Ureter (tissue), 1 donor: ENCODE measurements at places on chromosomes 5 and 9.

- no peak for DNase-seq
These were observed 16.2 kb downstream of the RAD1 start for GRCh38 chr5:34899066-34899465.

DNA sequence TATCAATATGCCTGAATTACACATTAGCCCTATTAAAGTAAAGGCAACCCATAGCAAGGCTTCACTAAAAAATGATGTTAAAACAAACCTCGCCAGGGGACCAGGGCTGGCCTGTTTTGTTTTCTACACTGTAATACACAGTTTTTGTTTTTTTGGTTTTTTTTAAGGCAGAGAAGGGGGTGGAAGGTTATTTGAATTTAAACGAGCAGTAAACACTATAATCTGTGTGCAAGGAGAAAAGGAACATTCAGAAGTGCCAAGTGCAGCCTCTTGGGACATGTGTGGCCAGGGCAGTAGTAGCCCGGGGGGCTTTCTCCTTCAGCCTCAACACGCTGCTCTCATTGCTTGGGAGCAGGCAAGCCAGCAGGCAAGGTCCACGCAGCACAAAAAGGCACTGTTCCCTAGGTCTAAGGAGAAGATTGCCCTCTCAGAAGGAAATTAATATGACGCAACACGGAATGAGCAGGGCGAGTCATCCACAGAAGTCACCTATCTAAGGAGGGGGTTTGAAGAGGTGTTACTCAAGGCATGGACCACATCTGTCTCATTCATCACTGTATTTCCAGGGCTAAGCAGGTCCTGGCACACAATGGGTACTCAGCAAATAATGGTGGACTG lies 16.2 kb downstream of the SIL1 start:
- no peak for DNase-seq

- no peak for DNase-seq
These were observed 517 bp upstream of the EXOSC2 start for GRCh38 chr9:130693101-130693425.

GRCh38 chr5:63070001-63070400 lies 491.4 kb downstream of the LRRC70 start:
- no peak for DNase-seq

- DNase-seq: no peak
These were observed 658.6 kb downstream of the NR2F1-AS1 start for GRCh38 chr5:92922231-92922967.

DNA sequence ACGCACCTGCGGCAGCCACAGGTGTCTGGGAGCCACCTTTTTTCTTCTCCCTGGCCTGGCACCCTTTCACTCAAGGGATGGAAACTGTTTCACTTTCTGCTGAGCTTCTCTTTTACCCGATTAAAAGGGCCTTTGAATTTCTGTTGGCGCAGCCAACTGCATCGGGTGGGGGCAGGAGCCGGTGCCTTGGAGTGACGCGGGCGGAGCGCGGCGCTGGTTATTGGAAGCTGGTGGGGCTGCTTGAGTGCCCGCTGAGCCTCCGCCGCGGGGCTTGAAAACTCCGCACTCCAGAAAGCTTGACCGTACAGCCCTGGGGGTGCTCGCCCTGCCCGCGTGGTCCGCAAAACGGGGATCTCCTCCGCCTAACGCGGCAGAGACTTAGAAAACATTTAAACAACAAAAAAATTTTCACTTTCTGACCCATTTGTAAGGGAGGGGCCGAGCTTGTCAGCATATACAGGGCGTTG lies 52.0 kb upstream of the TJP2 start:
- DNase-seq: peak; percentile 74

DNA sequence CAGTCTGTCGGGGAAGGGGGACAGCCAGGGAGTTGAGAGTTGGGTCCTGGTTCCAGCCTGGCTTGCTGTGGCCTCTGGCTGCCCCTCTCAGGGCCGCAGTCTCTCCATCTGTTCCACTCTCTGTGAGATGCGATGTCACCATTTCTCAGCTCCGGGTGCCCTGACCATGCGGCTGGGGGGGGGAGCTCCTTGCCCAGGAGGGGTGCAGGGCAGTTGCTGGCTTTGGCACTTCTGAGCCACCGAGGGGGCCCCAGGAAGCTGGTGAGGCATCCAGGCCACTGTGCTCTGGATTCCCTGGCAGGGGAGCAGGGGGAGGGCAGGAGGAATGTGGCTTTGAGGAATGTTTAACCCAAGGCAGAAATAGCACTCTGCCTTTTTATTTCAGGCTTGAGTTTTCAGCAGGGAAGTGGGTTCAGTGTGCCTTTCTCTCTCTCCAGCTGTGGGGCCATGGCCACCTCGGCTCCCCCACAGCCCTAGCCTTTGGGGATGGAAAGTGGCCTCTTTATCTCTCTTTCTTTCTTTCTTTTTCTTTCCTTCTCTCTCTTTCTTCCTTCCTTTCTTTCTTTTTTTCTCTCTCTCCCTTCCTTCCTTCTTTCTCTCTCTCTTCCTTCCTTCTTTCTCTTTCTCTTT lies 11.0 kb downstream of the NCS1 start:
- DNase-seq: no peak

DNA sequence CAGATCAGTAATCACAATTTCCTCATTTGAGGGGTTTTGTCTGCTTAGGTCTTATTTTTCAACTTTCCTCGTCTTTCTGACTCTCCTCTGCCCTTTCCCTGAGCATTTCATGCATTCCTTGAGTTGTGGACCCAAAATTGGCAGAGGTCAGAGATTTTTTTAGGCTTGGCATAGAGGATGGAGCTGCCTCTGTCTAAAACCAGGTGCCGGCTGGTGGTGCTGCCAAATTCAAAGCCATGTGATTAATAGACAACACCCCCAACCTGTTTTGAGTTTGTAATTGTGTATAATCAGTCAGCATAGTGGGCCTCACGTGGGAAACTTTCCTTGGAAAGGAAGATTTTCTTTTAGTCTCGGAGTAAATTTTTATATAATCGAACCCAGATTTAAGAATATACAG lies 39.6 kb downstream of the TJP2 start:
- DNase-seq: no peak

DNA sequence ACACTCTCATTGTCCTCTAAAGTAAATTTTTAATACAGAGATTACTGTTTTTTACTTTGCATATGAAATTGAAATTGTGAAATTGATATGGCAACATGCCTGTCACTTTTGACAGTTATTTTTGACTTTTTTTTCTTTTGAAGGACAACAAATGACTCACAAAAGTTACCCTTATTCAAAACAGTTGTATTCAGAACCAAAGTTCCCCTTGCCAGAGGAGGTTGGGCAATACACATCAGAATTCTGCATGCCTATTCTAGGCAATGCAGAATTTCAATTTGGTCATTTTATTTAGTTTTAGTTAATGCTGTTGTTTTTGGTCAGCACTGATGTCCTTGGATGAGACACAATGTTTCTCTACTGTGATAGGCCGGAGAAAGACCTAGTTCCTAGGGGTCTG lies 299.1 kb upstream of the PRR16 start:
- no peak for DNase-seq

- no peak for DNase-seq
These were observed 124.3 kb downstream of the STK32A start for GRCh38 chr5:147359101-147359500.

- no peak for DNase-seq
These were observed 95.3 kb upstream of the RASGRF2 start for GRCh38 chr5:80864706-80865435.

DNA sequence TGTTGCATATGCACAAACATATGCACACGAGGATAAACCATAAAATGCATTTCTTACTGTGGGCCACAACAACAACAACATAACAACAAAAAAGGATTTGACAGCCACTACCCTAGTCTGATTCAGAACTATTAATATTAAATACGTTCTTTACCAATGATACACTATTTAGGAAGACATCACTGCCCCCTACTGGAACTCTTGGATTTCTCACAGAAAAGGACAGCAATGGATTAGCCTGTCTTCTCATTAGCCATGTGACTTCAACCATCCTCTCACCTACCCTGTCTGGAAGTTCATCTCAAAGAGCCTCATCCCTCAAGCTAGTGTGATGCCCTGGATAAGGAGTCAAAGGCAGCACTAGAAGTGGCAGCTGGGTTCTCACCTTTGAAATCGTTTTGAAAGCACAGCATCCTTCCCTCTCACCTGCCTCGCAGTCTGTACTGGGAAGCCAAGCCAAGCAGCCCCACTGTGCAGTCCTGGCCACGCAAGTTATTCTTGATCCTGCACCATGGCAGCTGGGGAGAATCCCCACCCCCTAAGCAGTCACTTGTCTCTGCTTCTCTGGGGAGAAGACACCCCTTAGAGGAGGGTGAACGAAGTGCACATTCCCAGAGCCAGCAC lies 64.6 kb downstream of the SH3TC2 start:
- no peak for DNase-seq

DNA sequence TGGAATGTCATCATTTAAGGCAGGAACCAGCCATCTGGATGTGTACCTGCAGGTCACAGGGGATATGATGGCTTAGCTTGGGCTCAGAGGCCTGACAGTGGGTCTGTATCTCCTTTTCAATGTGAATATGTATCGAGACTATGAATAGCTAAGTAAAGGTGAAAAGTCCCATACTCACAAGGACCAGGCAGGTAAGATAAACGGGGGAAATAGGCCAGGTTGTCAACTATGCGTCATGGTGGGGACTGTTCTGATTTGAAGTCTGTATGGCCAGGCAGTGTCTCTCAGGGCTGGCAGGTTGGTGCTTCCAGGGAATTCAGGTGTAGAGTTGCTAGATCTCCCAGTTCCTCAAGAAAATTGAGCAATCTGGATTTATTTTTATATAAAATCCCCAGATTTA lies 987.9 kb upstream of the WWC1 start:
- no peak for DNase-seq

DNA sequence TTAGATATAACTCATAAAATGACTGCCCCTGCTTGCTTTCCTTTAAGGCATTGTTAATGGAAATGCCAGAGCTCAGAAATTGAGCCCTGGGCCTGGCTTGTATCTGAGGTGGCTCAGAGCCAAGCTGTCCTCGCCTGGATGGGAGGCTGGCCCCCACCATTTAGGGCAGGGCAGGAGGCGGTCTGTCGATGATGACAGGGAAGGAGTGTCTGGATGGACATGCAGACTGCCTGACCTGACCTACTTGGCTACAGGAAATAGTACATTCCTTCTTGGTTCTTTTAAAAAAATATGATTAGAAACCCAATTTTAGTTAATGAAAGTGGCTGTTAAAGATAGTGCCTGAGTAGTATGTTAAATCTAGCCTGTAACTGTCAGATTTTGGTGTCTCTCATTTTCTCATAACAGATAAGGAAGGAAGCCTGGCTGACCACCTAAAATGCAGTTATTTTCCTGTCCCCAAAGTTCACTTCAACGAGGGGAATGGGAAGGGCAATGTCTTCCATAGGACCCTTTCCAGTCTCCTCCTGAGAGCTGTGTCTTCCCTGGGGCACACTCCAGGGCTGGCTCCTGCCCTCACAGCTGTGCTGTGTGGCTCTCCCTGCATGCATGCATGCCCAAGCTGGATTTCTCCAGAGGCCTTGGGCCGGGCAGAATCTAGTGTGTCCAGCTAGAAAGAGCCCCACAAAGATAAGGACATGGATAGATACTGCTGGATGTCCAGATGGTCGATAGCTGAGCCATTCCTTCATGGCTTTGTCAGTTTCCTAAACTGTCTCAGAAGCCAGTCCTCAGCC lies 42.3 kb downstream of the MACROH2A1 start:
- peak; percentile 59 for DNase-seq

DNA sequence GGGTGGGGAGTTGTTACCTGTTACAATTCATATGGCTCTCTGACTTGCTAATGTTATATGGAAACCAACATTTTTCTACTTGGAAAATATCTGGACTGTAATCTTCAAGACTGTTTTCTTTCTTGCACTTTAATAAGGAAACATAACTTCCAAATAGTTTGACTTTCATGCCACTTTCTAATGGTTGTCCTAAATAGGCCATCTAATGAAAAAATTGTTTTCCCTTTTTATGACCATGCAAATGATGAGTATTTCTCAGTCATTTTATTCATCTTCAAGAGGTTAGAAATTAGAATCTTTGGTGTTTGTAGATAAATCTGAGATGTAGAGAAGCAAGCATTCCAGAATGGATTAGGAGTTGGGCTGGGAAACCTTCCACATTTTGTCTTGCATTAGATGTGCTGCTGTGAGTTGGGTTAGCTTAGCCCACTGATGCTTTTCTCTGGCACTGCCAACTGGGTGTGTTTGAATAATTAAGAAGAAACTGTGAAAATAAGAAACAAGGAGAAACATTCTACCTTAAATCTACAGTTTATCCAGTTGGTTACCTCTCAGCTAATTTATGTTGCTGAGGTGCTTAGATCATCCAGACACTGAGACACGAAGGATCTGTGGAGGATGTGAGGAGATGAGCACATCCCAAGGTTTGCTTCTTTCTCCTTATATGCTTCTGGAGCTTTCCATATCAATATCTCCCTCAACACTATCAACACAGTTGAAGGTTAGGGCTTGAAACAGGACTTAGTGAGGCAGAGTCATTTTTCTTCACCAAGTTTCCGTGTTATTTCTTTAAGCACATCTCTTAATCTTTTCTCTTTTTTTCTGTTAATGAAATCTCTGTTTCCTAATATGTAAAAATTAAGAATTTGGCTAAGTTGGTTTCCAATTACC lies 2.7 kb downstream of the RASGRF2 start:
- DNase-seq: no peak

DNA sequence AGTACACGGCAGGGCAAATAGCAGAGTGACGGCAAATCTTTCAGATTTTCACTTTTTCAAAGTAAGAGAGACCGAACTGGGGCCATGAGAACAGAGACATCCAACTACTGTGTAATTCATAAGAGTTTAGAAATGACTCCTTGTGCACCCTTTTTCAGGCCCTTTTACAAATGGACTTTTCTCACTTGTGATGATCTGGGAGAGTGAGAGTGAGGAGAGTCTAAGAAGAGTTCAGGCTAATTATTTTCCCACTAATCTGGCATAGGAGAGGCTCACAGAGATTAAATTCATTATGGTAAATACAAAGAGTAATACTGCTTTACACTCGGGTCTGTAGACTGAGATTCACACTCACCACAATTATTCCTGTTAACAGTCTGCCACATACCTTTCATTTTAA lies 880 bp upstream of the CCNG1 start:
- DNase-seq: no peak

- no peak for DNase-seq
These were observed 4.5 kb downstream of the ELAVL2 start for GRCh38 chr9:23821375-23822181.

DNA sequence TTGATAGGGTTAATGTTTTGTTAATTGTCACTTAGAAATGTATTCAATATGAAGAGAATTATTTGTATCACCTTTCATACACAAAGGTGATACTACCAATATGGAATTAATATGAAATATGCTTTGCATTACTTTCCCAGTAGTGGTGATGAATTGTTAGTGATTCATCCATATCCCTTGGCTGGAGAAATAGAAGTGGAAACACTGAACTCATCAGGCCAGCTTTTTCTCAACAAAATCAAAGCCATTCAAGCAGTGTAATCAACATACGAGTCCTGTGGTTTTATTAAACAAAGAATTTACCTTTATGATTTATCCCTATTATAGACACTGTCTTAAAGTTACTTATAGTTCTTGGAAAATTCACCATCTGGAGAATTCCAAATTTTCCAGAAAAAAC lies 264.0 kb upstream of the MEF2C start:
- DNase-seq: no peak

DNA sequence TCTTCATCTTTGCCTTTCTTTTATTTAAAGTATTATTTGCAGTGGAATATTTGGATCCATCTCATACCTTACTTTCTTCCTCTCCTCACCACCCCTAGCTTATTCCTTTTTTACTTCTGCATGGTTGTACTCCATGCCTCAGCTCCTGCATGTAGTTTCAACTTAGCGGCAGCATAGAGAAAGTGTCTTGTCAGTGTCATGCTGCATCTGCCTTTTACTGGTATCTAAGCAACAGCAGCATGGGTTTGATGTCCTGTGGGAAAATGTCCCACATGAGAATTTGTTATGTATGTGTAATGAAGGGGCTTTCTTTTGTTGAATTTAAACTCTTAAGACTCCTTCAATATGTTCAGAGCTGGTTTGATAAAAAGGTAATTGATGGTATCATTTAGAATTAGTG lies 20.6 kb downstream of the TCERG1 start:
- no peak for DNase-seq
